ENCODE measurements at places on chromosomes 12 and 14.

- no peak for DNase-seq
Measured at GRCh38 chr12:108060903-108061302, 68.2 kb upstream of the WSCD2 start.

DNA sequence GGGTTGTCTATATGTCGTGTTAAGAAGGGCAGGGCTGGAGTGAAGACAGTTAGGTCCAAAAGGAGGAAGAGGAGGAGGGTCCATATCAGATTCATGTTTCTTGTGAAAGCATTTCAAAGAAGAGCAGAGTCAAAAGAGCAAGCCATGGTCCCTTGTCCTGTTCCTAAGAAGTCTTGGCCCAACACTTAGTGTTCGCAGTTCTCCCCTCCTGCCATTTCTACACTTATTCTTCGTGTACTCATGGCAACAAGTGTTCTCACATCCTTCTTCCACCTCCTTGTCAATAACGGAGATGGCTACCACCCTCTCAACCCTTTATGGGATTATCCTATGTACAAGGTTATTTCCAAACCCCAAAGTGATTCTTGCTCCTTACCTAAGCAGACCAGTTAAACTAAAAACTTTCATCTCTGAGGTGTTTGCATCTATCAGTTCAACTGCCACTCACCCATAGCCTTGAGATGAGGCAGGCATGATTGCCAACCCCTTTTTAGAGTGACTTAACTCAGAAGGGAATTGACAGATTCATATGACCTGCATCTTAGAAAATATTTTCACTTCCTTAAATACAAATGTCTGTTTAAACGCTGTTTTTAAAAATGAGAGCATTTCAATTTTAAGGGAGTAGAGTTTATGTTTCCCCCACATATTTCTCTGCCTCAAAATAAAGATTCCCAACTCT, 19.8 kb upstream of the RNASE2 start:
- DNase-seq, result no peak

DNA sequence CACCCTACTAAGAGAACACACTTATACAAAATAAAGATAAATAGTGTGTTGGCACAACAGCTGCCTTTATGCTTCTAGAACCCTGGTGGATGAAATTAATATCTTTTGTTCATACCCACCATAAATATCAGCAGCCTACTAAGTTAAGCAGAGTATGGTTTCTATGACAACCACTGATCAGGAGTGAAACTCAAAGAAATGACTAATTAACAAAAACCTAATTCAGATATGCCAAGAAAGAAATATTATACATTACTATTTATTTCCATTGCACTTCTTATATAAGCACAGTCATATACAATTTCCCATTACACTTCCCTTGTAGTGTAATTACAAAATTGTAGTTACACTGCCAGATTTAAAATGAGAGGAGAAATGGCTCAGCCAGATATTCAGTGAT, 164.1 kb upstream of the CDKN3 start:
- DNase-seq, result no peak

GRCh38 chr12:73220951-73221350, 948.8 kb downstream of the TRHDE start:
- no peak for DNase-seq

DNA sequence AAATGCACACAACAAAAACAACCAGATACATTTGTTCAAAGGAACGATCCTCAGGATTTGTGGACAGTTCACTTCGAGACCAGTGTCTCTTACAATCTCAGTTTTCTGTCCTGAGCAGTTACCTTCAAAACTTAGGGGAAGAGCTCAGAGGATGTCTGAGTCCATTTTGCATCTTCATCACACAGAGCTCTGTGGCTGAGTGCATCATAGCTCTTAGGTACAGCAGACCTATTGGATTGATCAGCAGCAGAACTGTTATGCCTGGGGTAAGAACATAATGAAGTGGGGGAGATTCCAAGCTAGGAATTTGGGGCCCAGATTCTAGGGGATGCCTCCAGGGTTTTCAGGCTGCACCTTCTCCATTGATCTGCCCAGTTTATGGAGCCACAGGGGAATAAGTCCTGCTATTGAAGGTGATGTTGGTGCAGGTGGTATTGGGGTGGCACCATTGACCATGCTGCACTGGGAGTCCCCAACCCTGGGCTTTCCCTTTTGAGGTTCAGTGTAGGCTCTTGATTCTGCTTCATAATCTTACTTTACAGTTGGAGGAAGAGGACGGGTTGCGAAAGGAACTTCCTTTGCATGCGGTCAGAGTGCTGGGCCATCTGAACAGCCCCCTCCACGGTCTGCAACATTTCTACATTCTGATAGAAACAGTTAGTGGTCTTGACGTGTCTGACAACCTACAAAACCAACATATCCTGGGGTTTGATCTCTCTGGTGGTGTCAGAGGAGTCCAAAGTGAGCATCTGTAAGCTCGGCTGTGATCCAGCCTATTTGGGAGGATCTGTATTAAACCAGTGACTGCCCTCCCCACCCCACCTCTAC, 112.8 kb downstream of the CHST11 start:
- DNase-seq, result no peak

DNA sequence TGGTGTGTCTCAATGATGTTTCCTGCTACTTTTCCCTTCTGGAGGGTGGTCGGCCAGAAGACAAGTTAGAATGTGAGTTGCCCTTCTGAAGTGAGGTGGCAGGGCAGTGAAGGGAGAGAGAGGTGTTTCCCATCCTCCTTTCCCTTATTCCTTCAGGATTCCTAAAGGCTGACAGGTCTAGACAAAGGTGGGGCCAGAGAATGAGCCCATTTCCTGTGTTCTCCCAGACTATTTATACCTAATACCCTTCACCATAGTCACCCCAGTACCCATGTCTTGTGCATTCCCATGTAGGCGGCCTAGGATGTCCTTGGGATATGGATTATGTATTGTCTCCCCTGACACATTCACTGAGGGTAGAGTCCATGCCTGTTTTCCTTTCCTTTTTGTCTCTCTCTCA, 7.0 kb downstream of the DGKA start:
- DNase-seq, result no peak

DNA sequence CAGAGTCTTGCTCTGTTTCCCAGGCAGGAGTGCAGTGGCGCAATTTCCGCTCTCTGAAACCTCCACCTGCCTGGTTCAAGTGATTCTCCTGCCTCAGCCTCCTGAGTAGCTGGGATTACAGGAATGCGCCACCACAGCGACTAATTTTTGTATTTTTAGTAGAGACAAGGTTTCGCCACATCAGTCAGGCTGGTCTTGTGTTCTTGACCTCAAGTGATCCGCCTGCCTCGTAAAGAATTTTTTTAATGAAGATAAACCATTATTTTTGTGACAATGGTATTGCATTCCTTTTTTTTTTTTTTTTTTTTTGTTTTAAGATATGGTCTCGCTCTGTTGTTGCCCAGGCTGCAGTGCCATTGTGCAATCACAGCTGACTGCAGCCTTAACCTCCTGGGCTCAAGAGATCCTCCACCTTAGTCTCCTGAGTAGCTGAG, 25.8 kb downstream of the ACVR1B start:
- no peak for DNase-seq

DNA sequence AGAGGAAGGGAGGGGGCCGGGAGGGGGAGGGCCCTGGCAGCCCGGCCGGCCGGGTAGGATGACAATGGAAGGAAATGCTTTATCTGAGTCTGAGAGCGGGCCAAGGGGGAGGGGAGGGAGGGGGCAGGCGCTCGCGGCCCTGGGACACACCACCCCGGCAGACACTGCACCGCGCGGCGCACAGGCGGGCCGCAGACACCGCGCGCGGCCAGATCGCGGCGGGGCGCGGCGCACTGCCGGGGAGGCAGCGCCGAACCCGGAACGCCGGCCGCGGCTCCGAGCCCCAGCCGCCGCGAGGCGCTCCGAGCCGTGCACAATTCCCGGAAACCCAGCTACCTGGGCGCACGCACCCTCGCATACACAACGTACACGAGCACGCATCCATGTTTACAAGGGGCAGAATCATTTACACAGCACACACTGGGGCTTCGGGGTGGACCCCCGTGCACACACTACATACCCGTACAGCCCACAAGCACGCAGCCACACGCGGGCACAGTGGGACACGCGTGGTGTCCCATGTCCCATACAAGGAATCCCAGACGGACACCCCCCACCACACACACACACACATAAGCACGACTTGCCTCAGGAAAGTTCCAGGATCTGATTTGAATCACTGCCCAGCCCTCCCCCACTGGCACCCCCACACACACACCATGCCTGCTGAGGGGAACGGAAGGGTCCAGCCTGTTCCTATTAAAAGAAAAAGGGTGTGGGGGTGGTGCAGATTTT, at the start of gene HDAC7:
Gene HDAC7 (minus strand): TSS at position 8 of the 735 bp plus-strand sequence. CDS start 118 bp downstream, outside the sequence.
- peak; percentile 60 for DNase-seq
